Activated CD4-positive, alpha-beta T cell treated with anti-CD3 and anti-CD28 coated beads, Interleukin-2, amount 10 ng/mL, durations not matched to agents 7 days and 5 days (primary cell): ENCODE measurements at places on chromosomes 6 and 20.

- H3K27me3 ChIP-seq: peaks cover 42% of the 10 kb centered on the region
- DNase-seq: no peak
Observed at GRCh38 chr6:139591075-139591865, 216.8 kb upstream of the CITED2 start.

- no peak for DNase-seq
- H3K27me3 ChIP-seq: no peaks in the 10 kb centered on the region
- H3K4me3 ChIP-seq: no peak overlapping the region
- H3K36me3 ChIP-seq: no peaks in the 10 kb centered on the region
Observed at GRCh38 chr6:51139950-51140385, 321.3 kb downstream of the TFAP2B start.

GRCh38 chr6:159758031-159759001 is 3.5 kb upstream of the ACAT2 start:
- peaks cover 29% of the 10 kb centered on the region for H3K4me1 ChIP-seq
- peak overlapping the region; percentile 20 for H3K27ac ChIP-seq
- peaks cover 58% of the 10 kb centered on the region for H3K36me3 ChIP-seq
- no peak overlapping the region for H3K4me3 ChIP-seq
- no peak for DNase-seq

DNA sequence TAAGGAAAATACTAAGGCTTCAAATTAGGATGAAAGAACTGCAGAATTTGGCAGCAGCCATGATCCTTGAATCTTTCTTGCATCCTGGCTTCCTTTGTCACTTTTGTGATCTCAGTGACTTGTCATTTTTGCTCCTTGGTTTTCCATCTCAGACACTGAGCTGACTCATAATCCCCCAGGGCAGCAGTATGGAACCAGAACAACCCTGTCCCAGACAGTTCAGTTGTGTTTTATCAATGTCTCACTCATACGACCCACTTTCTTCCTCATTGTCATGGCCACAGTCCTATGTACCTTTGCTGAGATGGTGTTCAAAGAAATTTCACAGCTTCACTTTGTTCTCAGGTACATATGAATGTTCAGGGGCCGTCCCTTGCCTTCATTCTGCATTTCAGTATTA is 488.5 kb upstream of the BTBD3 start:
- DNase-seq: no peak
- H3K4me1 ChIP-seq: no peaks in the 10 kb centered on the region
- no peak overlapping the region for H3K4me3 ChIP-seq
- H3K36me3 ChIP-seq: no peaks in the 10 kb centered on the region

GRCh38 chr6:80094017-80094416 is 12.5 kb upstream of the BCKDHB start:
- peaks cover 13% of the 10 kb centered on the region for H3K27me3 ChIP-seq
- peak; percentile 16 for DNase-seq
- H3K36me3 ChIP-seq: no peaks in the 10 kb centered on the region

DNA sequence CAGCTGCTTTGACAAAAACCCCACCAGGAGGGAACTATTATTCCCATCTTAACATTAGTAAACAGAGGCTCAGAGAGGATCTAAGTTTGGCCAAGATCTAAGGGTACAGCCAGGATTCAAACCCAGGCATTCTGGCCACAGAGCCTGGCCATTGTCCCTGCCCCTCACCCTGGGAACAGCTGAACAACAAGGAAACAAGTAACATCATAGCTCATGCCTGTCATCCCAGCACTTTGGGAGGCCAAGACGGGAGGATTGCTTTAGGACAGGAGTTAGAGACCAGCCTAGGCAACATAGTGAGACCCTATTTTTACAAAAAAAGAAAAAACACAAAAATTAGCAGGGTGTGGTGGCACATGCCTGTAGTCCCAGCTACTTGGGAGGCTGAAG is 27.5 kb downstream of the TOX2 start:
- peaks cover 66% of the 10 kb centered on the region for H3K4me1 ChIP-seq
- peaks cover 43% of the 10 kb centered on the region for H3K27me3 ChIP-seq
- DNase-seq: no peak
- no peaks in the 10 kb centered on the region for H3K36me3 ChIP-seq
- peak overlapping the region; percentile 81 for H3K27ac ChIP-seq

DNA sequence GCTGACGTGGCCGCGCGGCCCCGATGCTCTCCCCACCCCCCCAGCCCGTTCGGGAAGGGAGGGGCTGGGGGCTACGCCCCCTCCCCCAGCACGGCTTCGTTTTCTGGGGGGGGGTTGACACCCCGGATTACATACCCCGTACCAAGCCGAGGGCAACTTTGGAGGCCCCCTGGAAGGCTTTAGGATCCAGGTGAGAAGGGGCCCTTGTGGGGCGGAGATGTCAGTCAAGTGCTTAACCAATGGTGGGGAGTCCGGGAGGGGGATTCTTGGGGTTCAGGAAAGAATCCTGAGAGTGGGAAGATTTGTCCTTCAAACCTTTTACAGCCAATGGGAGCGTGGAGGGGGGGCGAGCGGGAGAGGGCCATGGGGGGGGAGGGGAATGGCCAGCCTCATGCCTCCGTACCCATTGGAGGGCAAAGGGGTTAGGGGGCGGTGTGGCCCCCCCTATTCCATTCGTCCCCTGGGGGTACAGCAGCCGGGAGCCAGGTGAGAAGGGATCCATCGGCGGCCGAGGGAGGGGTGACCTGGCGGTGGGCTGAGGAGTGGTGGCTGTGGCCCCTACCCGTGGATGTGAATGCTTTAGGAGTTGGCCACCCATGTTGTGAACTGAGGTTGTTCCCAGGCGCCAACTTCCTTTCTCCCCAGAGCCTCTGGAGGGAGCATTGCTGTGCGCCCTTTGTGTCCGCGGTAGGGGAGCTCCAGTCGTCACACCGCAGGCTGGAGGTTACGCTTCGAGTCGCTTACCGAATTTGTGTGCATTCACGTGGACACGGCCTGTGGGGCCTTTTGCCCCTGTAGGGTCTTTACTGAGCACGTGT is 682 bp downstream of the BRD2 start:
- peak overlapping the region; percentile 99 for H3K27ac ChIP-seq
- peak; percentile 68 for DNase-seq
- peak overlapping the region; percentile 89 for H3K4me3 ChIP-seq
- H3K4me1 ChIP-seq: peaks cover 27% of the 10 kb centered on the region
- H3K27me3 ChIP-seq: no peaks in the 10 kb centered on the region

GRCh38 chr6:1491591-1492319 is 102.4 kb downstream of the FOXF2 start:
- DNase-seq: no peak
- H3K36me3 ChIP-seq: peaks cover 2% of the 10 kb centered on the region
- H3K4me3 ChIP-seq: no peak overlapping the region
- no peaks in the 10 kb centered on the region for H3K4me1 ChIP-seq
- no peak overlapping the region for H3K27ac ChIP-seq

DNA sequence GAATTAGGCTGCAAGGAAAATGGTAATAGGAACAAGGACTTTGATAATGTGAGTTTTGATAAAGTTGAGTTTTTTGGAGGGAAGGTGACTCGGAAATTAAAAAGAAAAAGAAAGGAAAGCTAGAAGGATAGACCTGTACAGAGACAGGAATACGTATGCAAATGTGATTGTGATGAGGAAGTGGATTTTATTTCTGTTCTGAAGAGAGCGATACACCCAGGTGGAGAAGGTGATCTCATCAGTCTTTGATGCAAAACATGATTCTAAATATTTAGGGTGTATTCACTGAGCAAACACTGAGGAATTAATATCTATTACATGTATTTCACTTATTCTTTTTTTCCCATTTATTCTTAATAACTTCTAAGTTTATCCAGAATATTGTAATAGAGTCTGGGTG is 9.2 kb upstream of the PLEKHG1 start:
- no peak overlapping the region for H3K27ac ChIP-seq
- H3K4me1 ChIP-seq: no peaks in the 10 kb centered on the region
- peaks cover 14% of the 10 kb centered on the region for H3K27me3 ChIP-seq
- H3K36me3 ChIP-seq: no peaks in the 10 kb centered on the region
- no peak for DNase-seq

DNA sequence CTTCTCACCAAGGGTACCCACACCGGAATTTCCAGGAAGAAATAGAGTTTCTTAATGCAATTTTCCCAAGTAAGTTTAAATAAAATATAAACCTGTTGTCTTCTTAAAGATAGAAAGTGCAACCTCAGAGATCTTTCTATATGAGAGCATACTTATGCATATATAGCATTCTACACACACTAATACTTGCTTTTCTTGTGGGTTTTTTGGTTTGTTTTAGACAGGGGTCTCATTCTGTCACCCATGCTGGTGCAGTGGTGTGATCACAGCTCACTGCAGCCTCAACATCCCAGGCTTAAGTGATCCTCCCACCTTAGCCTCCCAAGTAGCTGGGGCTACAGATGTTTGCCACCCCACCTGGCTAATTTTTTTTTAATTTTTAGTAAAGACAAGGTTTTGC is 15.7 kb downstream of the AMD1 start:
- peaks cover 49% of the 10 kb centered on the region for H3K36me3 ChIP-seq
- peaks cover 24% of the 10 kb centered on the region for H3K4me1 ChIP-seq
- no peak for DNase-seq
- no peak overlapping the region for H3K4me3 ChIP-seq
- H3K27ac ChIP-seq: no peak overlapping the region

- no peaks in the 10 kb centered on the region for H3K27me3 ChIP-seq
- peaks cover 3% of the 10 kb centered on the region for H3K36me3 ChIP-seq
- DNase-seq: no peak
Observed at GRCh38 chr6:111478064-111478476, 4.9 kb downstream of the REV3L start.

GRCh38 chr6:15257357-15258132 is 11.7 kb downstream of the JARID2 start:
- no peak for DNase-seq
- H3K4me3 ChIP-seq: no peak overlapping the region
- peaks cover 91% of the 10 kb centered on the region for H3K4me1 ChIP-seq
- no peaks in the 10 kb centered on the region for H3K27me3 ChIP-seq
- H3K36me3 ChIP-seq: peaks cover 55% of the 10 kb centered on the region

GRCh38 chr6:40946738-40947301 is 92.2 kb downstream of the UNC5CL start:
- peaks cover 21% of the 10 kb centered on the region for H3K27me3 ChIP-seq
- no peak overlapping the region for H3K4me3 ChIP-seq
- H3K4me1 ChIP-seq: no peaks in the 10 kb centered on the region
- H3K27ac ChIP-seq: no peak overlapping the region

GRCh38 chr6:16345449-16346330 is 107.3 kb downstream of the GMPR start:
- no peaks in the 10 kb centered on the region for H3K27me3 ChIP-seq
- peaks cover 1% of the 10 kb centered on the region for H3K36me3 ChIP-seq
- peaks cover 1% of the 10 kb centered on the region for H3K4me1 ChIP-seq
- DNase-seq: no peak
- H3K27ac ChIP-seq: no peak overlapping the region

DNA sequence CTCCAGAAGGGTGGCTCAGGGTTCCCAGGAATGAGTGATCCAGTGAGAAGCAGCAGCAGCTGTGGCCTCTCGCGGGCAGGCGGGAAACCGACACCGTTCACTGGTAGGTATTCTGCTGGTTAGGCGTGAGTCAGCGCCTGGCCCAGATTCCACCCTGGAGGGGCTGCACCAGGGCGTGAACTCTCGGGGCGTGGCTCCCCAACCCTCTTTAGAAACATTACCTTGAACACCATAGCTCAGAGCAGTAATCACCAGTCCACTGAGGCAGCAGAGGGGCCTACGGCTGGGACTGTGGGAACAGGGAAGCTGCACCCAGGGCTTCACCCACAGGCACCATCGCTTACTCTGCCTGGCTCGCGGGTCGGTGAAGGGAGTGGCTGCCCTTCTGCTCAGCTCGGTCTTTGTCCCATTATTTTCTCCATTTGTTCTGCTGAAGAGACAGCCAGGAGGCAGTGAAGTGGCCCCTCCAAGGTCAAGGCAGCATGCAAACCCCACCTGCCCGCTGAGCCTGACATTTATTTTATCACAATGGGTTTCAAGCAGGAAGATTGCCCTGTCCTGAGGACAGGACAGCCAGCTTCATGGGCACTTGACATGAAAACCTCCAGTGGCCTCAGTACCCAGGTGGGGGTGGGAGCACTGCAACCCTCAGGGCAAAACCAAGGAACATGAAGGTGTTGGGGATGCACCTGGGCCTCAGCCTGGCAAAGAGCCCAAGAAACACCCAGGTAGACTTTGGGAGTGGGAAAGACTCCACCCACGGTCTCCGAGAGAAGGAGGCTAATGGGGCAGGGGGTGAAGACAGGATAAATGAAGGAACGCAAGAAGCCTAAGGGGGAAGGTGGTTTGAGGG is 51.0 kb upstream of the CD93 start:
- H3K36me3 ChIP-seq: no peaks in the 10 kb centered on the region
- peaks cover 5% of the 10 kb centered on the region for H3K27me3 ChIP-seq
- no peak overlapping the region for H3K27ac ChIP-seq
- H3K4me3 ChIP-seq: no peak overlapping the region
- peaks cover 19% of the 10 kb centered on the region for H3K4me1 ChIP-seq
- no peak for DNase-seq

GRCh38 chr6:104306211-104306610 is 553.5 kb downstream of the HACE1 start:
- no peaks in the 10 kb centered on the region for H3K27me3 ChIP-seq
- no peaks in the 10 kb centered on the region for H3K4me1 ChIP-seq
- H3K36me3 ChIP-seq: no peaks in the 10 kb centered on the region
- no peak for DNase-seq
- H3K4me3 ChIP-seq: no peak overlapping the region
- no peak overlapping the region for H3K27ac ChIP-seq

DNA sequence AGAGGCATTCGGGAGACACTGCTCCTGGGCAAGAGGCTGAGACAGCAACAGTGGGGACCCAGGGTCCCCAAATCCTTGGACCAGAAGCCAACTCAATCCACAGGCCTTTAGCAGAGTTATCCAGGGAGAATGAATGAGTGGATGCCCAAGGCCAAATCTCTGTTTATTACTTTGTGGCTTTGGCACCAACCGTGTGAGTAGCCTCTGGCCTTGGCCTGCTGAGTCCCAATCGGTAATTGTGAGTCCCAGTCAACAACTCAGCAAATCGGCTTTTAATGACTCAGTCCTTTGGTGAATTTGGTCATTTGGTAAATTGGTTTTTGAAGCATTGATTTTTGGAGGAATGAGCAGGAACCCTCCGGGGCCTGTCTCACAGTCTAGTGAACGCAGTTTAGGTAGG is 29.1 kb upstream of the ECI2 start:
- DNase-seq: no peak
- no peaks in the 10 kb centered on the region for H3K36me3 ChIP-seq
- H3K27me3 ChIP-seq: no peaks in the 10 kb centered on the region
- H3K27ac ChIP-seq: no peak overlapping the region
- H3K4me3 ChIP-seq: no peak overlapping the region

GRCh38 chr6:77987035-77987384 is 334.2 kb downstream of the MEI4 start:
- H3K27ac ChIP-seq: no peak overlapping the region
- no peaks in the 10 kb centered on the region for H3K4me1 ChIP-seq
- no peaks in the 10 kb centered on the region for H3K27me3 ChIP-seq
